ENCODE measurements at places on chromosomes 4 and X.

GRCh38 chr4:68352791-68353190 lies 2.9 kb upstream of the YTHDC1 start:
- DNase-seq: no peak

- no peak for DNase-seq
Measured at GRCh38 chrX:97936296-97936695, 1052.6 kb downstream of the RPA4 start.

DNA sequence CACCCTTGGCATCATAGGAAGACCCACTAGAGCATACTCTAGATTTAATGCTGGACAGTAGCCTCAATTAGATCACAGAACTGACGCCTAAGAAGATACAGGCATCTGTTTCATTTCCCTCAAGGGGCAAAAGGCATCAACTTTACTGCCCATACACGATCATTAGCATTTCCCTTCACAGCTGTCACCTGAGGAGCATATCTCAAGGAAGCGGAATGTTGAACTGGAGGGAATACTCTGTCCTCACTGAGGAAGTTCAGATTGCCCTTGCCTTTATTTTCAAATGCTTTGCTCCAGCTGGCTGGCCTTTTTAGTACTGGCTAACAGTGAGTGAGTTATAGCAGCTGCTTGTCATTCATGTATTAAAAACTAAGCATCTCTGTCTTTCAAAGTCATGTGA lies 508.4 kb upstream of the GALNT7 start:
- DNase-seq: no peak

DNA sequence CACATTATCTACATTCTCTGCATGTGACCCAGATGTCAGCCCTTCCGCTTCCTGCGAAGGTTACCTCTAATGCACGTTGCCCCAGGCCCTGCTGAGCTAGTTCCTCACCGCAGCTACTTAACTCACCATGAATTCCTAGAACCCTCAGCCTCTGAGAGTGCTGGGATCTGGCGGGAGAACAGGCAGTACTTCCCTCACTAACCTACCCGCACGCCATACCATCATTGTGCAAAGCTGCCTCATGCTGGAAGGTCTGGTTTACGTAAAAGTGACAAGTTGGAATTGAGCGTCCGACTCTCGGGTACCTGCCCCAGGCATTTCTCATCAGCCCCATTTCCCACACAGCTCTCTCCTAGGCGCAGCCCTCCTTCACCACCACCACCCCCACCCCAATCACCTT lies 6.3 kb downstream of the SLC25A4 start:
- no peak for DNase-seq

DNA sequence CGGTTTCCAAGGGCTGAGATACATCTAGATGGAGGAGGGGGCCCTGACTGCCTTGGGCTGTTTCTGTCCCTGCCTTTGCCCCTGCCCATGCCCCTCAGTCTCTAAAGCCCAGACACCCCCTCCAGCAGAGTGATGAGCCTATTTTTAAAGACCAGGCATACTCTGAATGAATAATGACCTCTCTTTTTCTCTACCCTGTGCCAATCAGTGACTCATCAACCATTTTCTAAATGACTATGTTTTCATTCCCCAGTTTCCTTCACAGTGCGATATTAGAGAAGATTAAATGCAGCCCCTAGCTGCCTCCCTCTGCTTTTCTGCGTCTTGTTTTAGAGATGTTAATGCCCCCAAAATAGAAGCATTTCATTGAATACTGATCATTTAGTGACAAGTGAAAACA lies 15.5 kb upstream of the NHS start:
- DNase-seq: no peak

Measured in left forelimb (tissue), 1 donor.